ENCODE measurements at places on chromosomes 2 and 18.

DNA sequence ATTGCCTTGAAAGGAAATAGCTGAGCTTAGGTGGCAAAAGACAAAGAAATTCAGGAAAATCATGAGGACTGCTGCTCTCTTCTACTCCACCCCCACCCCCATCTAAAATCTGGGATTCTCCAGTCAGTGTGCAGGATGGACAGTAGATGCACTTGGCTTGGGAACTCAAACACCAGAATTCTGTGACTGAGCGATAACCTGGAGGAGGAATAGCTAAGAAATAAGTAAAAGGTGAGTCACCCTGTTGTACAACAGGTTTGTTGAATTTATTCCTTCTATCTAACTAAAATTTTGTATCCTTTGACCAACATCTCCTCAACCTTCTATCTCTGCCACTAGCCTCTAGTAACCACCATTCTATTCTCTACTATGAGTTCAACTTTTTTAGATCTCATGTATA is 1029.9 kb upstream of the ACVR2A start:
- DNase-seq: no peak

DNA sequence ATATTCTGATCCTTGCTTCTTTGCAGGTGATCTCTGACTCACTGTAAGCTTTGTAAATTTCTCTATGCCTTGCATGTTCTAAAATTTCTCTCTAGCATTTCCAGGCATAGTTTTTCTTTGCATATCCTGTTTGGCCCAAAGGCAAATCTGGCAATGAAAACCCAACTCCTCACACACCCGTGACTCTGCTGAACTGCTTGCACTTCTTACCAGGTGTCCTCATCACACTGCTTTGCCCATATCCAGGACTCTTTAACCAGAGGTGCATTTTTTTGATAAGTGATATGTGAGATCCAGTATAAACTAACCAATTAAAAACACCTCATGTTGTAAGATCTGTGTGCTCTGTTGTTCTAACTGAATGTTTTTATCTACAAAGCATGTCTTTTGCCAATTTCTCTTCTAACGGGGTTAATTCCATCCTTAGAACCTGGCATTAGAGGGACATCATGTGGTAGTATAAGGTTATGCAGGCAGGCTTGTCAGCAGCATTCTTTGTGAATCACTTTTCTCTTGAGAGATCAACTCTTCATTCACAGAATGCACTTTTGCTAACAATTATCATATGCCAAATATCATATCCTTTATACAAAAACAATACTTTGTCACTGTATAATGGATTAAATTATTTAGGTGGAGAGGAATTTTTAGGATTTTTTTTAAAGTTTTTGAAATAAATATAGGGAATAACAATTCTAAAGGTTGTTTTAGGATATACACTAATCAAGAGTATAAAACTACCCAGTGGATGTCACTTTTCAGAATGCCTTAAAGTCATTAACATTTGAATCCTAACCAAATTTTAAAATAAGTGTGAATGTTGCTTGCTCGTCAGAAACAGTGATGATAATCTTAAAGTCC is 20.8 kb upstream of the TMX3 start:
- DNase-seq: peak; percentile 6

DNA sequence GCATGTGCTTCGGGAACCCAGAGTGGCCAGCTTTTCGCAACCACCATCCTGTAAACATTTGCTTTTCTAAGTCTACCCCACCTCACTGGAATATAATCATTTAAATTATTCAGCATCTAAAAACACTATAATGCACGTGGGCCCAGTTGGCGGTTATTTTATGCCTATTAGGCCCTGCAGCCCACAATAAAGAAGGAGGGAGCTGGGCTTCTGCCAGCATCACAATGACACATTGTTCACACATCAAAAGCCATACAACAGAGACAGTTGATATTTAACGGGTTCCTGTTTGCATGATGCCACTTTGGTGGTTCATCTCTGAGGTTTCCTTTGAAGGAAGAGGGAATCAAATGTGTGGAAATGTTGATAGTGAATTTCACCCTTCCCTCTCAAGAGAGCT is 916.0 kb upstream of the CELF4 start:
- DNase-seq: no peak

- DNase-seq: no peak
These were observed 70.4 kb upstream of the HDAC4 start for GRCh38 chr2:239471011-239471792.

DNA sequence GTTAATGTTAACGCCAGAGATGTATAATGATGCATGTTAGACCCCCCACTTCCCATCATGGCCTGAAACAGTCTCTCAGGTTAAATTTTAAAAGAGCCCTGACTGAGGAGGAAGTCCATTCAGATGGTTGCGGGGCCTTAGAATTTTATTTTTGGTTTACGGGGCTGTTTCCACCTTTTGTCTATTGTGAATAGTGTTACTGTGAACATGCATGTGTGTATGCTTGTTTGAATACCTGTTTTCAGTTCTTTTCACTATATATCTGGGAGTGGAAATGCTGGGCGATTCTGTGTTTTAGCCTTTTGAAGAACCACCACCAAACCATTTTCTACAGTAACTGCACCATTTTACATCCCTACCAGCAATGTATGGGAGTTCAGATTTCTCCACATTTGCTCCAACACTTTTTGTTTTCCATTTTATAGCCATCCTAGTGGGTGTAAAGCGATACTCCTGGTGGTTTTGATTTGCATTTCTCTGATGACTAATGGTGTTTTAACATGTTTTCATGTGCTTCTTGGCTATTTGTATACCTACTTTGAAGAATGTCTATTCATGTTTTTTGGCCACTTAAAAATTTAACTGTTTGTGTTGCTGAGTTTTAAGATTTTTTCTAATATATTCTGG is 133.0 kb downstream of the MYO3B start:
- DNase-seq: no peak

DNA sequence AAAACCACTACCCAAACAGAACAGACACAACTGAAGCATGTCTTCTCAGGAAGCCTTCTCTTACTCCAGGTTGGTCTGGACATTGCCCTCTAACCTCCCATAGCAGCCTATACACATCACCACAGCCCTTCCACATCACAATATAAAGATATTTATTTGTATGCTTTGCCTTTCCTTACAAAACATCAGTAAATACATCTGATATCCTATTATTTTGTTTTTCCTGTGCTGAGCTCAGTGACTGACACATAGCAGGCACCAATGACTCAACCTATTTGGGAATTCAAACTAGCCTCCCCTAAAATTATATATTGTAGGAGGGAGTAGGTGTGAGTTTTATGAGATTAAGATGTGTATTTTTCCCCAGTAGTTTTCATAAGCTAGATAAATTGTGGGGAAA is 28.8 kb downstream of the SLC40A1 start:
- DNase-seq: no peak

GRCh38 chr2:173654161-173654895 is 299.7 kb downstream of the CDCA7 start:
- peak; percentile 8 for DNase-seq

DNA sequence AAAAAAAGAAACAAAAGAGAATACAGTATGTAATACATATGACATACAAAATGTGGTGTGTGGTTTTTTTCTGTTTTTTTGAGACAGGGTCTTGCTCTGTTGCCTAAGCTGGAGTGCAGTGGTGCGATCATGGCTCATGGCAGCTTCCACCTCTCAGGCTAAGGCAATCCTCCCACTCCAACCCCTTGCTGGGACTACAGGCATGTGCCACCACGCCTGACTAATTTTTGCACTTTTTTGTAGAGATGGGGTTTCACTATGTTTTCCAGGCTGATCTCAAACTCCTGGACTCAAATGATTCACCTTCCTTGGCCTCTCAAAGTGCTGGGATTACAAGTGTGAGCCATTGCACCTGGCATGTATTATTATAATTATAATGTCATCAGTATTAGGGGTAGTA is 38.9 kb downstream of the DHX57 start:
- no peak for DNase-seq

DNA sequence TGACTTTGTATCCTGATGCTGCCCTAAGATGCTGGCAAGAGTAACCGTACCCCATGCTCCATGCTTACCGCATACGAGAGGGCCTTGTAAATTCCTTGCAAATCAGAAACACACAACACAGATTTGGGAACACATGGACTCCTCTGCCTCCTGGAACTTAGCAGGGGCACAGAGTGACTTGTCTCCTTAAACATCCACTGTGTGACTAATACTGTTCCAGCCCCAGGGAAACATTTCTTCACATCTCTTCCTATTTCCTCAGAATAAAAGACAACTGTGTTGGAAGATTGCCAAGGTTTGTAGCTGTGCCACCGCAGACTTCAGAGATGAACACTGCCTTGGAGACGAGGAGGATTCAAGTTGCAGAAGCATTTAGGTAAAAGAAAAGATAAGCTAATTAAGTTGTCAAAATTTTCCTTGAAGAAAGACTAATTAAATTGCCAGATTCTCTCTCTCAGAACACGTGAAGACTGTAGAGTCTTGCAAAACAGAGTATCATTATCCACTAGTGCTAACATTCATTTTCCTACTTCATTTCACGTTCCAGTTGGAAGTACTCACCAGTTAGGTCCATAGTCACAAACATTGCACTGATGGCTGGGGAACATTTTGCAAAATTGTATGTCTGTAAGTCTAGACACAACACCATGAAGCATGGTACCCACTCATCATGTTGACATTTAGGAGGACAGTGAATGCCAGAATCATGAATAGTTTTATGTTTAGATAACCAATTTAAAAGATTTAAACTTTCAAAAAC is 188.8 kb downstream of the TSN start:
- DNase-seq: no peak

GRCh38 chr18:41060967-41061366 is 894.1 kb upstream of the PIK3C3 start:
- DNase-seq: no peak

DNA sequence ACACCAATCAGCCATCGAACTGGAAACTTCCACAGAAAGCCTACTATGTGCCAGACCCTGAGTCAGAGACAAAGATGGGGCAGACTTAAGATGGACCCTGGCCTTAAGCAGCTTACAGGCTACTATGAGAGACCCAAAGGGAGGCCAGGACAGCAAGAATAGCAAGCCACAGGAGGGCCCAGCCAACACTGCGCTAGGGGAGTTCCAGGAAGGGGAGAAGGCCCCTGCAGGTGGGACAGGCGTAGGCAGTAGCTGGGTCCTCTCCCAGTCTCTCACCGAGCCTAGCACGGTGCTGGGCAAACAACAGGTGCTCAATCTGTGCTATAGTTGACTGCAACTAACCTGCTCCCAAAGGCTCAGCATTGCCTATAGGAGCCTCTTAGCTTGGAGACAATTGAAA is 136.2 kb downstream of the CLIP4 start:
- DNase-seq: no peak

DNA sequence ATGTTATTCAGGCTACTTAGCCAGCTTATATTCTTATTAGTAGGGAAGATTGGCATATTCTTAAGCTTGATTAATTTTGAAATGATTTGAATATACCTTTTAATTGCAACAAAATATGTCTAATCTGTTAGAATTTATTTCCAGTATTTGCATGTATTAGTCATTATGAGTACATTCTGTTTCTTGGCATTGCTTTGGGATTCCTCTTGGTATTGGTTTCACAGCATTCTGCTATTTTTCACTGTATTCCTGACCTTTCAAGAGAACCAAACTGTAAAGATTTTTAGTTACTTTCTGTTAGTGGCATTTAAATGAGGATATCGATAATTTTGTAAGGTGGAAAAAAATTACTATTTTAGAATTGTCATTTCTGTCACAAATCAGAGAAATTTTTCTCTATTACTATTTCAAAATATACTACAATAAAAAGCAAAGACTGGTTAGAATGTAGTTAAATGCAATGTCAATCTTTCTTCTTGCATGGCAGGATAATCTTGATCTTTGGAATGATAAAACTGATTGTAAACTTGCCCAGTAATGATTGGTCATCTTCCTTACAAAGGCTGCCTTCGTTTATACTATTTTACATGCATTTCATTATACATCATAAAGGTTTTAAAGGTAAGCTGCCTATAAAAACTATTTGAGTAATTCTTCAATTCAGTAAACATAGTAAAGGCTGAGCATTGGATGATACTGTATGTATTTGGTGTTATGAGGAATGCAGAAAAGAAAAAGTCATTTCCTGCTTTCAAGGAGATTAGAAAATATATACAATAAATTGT is 86.1 kb downstream of the SLC4A10 start:
- no peak for DNase-seq

DNA sequence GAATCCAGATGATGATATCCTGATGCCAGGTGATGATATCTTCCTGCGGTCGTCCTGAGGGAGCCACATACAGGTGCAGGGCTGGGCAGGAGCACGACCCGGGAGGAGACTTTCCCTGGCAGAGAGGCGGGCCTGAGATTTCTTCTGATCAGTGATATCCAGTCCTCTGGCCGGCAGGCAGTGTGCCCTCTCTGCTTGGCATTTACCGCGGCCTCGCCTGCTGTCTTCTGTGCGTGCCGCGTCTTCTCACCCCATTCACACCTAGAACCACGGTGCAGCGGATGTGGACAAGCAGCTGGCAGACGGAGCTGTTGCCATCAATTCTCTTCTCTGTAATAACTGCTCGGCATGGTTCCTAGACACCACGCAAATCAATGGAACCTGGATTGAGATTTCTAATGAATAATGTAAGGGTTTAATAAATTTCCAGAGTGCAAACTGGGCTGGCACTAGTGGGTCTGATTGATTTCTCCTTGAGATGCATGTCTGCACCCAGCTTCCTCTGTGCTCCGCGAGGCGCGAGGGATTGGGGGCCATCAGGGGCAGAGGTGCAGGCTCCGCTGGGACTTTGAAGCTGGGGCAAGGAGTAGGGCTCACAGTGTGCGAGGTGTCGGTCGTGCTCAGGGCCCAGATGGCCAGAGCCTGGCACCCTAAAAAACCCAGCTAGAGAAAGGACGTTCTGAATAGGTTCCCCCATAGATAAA is 208.9 kb upstream of the HDAC4 start:
- no peak for DNase-seq

DNA sequence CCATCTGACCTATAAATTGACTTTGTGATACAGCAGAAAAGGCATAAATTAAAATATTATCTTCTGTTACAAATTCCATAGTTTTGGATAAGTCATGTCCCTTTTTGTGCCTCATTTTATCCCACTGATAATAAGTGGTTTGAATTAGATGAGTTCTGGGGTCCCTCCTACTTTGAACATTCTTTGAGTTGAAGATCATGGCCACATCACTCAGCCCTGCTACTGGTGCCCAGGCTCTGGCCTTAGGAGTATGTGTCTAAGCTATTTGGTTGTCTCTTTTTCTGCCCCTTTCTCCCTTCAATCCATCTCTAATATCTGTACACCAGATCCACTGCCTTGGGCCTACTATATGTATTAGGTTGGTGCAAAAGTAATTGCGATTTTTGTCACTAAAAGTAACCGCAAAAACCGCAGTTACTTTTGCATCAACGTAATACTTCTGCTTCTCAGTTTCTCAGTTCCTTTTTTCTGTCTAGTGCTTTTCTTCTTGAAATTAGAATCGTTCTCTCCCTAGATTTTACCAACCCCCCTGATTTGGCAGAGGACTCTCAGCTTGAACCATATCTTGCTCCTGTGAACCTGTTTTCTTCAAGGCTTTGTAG is 362.5 kb upstream of the TNP1 start:
- DNase-seq: no peak

DNA sequence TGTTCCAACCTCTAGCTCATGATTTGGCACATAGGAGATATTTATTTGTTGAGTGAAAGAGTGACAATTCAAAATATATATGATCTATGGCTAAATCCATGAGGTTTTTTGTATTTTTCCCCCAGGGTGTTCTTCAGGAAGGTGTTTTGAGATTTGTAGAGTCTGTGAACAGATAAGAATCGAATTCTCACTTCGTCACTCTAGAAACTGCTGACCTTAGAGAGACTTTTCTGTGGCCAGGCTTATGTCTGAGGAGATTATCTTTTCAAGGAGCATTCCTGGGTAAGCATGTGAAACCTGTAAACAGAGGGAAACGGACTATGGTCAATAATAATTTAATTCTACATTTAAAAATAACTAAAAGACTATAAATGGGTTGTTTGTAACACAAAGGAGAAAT is 849 bp upstream of the ITGB6 start:
- no peak for DNase-seq

GRCh38 chr2:96957244-96957643 is 29.1 kb downstream of the FAM178B start:
- DNase-seq: no peak
